Hematopoietic multipotent progenitor cell treated with erythropoietin and hydrocortisone succinate and interleukin-3 and kit ligand, for 6 days (in vitro differentiated cells): ENCODE measurements at places on chromosomes 7 and 10.

DNA sequence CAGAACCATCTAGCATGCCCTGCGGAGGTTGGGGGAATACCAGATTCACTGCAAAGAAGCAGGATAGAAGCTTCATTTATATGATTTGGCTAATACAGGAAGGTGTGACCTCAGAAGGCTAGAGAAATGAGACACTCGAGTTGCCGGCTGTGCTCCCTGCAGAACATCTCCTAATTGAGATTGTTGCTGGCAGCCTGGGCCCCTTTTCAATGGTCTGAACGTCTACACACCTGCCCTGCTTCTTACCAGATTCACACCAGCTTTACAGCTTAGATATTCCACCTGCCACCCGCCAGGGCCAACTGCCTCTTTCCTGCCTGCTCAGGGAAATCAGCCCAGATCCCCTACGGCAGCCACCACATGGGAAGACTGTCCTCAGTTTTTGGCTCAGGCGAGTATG lies 475.3 kb upstream of the AUTS2 start:
- DNase-seq = no peak

DNA sequence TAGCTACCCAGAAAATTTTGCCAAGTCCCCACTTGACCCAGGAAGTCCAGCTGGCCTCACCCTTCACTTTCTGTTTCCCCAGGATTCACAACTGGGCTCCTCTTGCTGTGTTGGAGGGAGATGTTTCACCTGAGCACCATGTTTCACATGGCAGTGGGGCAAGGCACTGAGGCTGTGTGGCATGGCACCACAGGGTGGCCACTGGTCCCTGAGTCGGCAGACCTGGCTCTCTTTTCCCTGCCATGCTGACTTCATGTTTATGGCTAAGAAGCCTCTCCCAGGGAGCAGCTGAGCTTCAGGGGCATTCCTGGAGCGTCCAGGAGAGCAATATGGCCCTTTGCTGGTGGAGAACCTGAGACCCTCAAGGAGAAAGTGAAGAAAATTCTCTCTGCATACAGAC lies 266.9 kb downstream of the RPS24 start:
- DNase-seq = no peak

GRCh38 chr10:31074722-31075086 lies 43.0 kb upstream of the ZNF438 start:
- no peak for DNase-seq

DNA sequence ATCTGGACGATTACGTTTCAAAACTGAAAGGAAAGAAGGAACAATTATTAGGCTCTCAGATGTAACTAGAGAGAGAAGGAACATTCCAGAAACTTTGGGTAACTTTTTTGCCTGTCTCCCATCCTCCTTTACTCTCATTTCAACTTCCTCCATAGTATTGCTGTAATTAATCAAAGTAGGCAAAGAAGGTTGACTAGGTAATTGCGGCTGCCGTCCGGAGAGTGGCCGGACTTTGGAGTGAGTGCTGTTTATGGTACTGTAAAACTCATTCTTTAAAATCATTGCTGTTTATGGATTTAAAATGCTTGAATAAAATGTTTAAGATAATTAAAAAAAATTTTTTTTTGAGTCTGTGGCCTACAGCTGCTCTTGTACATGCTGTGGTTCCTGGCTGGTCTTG lies 56.4 kb downstream of the RBM33 start:
- DNase-seq = no peak

DNA sequence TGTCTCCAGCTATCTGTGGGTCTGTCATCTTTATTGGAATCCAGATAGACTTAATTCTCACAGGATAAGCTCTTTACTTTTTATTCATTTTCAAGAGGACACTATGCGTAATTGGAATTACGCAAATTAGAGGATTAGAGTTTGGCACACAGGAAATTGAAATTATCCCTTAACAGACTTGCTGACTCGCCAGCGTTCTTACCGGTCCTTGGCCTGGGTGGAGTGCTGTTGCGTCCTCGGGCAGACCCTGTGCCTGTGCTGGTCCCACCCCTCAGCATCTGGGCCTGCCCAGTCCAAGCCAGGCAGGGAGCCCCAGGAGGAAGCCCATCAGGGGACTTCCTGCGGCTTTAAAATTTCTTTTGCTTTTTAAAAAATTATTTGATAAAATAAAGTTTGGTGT lies 101.8 kb downstream of the MKI67 start:
- no peak for DNase-seq
